ENCODE measurements at places on chromosomes 1 and 21.

DNA sequence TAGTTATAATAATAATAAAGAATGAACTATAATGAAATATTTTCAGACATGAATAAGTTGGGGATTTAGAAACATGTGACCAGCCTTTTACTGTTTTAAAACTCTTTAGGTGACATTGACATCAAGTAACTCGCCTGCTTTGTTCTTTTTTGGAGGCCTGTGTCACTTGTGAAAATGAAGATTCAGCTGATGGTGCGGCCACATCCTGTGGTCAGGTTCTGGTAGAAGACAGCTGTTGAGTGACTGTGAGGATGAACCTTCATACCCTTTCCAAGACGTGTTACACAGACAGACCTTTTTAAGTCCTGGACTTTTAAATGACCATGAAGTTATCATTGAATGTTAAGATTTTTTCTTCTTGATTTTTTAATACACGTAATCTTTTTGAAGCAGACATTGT lies 10.3 kb downstream of the UTS2 start:
- peak; percentile 22 for DNase-seq

DNA sequence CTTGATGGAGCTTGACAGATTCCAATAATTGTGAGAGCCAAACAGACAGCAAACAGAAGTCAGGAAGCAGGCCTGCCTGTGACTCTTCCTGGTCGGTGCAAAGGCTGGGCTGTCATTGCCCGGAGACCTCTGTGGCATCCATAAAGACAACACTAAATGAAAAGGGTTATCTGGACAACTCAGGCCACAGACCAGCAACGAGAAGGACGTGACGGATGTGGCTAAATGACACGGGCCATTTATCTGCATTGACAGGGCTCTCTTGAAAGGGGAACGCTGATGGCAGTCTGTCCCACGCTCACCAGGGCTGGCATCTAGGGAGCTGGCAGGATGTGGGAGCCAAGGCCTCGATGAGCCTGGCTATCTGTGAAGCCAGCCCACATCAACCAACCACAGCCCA lies 35.0 kb downstream of the HMGB4 start:
- DNase-seq, result no peak

DNA sequence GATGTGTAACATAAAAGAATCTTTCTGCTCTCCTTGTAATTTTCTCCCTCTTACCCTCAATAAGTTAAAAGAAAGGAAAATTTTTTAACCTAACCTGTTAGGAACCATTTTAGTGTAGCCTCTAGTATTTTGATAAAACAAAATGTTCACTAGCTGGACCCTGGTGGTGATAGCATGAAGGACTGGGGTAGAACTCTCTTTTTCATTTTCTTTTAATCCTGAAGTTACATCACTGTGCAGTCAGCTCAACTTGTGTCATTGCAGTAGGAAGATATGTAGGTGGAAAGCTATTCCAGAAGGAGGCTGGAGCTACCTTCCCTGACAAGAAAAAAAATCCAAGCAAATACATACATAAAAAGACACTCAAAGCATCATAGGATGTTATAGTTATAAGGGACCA lies 39.3 kb downstream of the NFIA start:
- no peak for DNase-seq

- peak; percentile 10 for DNase-seq
Measured at GRCh38 chr1:110477445-110477957, 26.6 kb downstream of the PROK1 start.

DNA sequence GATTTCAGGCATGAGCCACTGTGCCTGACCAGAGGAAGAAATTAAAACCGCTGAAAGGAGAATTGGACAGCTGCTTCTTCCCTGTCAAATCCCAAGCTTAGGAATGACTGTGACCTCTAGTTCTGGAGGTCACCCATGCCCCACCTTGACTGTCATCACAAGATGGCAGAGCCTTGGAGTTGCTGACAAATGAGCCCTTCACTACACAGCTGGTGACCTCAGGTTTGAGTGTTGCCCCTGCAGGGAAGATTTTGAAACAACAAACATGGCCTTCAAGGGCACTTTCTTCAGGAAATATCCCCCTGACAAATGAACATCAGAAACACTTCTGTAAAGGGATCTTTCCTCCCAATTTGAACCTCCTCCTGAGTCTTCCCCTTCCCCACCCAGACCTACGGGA lies 6.9 kb upstream of the SLC45A3 start:
- DNase-seq, result no peak
